Fibroblast of skin of scalp (primary cell): ENCODE measurements at places on chromosomes 11 and 22.

GRCh38 chr11:57458410-57459163, 1.7 kb upstream of the RTN4RL2 start:
- DNase-seq = peak; percentile 35

GRCh38 chr11:60389279-60389910, 6.9 kb upstream of the MS4A14 start:
- DNase-seq = no peak

GRCh38 chr11:70290361-70291065, 20.0 kb downstream of the PPFIA1 start:
- DNase-seq = no peak

DNA sequence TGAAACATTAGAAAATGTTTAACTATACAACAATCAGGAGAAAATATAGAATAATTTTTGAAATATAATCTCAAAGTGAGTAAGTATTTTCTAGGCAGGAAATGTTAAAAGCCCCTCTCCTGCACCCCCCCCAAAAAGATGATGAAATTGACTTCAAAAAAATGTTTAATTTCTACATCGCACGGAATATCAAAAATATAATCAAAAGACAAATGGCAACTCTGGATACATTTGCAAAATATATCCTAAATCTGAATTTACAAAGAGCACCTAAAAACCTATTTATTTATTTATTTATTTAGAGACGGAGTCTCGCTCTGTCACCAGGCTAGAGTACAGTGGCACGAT, 36.9 kb downstream of the OR4D9 start:
- no peak for DNase-seq

DNA sequence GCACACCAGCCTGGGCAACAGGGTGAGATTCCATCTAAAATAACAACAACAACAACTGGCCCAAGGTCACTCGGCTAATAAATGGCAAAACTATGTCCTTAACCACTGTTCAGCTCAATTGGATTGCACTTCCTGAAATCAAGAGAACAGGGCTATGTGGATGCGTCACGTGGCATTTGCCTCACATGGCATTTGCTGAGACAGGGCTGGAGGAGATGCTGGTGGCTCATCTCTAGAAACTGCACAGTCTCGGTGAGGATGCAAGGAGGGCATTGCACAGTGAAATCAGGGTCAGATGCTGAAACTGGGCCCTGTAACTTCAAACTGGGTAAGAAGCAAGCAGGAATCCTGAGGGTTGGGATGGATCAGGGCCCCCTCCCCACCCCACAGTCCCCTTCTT, 171.9 kb downstream of the BUD13 start:
- no peak for DNase-seq

DNA sequence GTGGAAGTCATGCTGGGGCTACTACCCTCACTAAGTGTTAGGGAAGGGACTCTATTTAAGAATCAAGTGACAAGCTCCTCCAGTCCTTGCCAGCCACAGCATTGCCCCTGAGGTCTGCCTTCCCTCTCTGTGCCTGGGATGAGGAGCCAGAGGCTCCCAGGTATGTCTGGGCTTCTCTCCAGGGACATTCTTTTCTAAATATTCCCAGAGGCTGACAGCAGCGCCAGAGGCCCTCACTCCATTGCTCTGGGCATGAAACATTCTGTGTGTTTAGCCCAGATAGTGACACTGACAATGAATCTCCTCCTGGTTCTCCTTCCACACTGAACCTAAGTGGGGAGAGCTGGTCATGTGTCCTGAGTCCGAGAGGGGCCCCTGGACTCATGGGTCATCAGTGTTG, 2.2 kb downstream of the OR51E1 start:
- DNase-seq = no peak

GRCh38 chr11:72520815-72521214, 86.5 kb upstream of the CLPB start:
- DNase-seq = no peak

- peak; percentile 44 for DNase-seq
Measured at GRCh38 chr22:30424534-30425326, 838 bp upstream of the MTFP1 start.

- DNase-seq = peak; percentile 86
Measured at GRCh38 chr11:518463-519202, 11.6 kb upstream of the RNH1 start.

- DNase-seq = no peak
Measured at GRCh38 chr11:78397398-78397797, 20.2 kb downstream of the GAB2 start.

- DNase-seq = peak; percentile 72
Measured at GRCh38 chr11:70244698-70245097, 25.8 kb upstream of the PPFIA1 start.

DNA sequence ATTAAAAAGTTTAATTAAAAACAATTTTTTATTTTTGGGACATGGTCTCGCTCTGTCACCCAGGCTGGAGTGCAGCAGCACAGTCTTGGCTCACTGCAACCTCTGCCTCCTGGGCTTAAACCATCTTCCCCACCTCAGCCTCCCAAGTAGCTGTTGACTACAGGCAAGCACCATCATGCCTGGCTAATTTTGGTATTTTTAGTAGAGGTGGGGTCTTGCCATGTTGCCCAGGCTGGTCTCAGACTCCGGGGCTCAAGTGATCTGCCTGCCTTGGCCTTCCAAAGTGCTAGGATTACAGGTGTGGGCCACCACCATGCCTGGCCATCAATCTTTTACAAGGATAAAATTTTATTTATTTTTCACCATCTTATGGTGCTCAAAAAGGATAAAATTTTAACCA, 43.3 kb upstream of the PHOX2A start:
- DNase-seq = no peak

GRCh38 chr11:64518928-64519327, 72.1 kb upstream of the SLC22A12 start:
- DNase-seq = no peak

DNA sequence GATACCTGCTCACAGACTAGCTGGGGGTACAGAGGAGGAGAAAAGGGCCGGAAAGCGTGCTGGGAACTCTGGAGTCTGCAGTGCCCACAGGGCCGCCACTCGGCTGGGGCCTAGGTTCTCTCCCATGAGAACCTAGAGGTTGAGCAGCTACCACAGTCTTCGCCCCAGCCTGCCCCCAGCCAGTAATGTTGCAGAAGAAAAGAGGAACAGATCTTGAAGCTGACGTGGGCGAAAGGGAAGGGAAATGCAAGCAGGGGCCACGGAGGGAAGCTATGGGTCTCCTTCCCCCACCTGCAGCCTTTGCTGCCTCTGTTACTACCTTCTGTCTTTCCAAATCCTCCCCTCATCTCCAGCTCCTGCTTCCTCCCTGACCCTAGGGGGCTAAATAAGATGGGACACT, 28.8 kb upstream of the P2RY2 start:
- no peak for DNase-seq

DNA sequence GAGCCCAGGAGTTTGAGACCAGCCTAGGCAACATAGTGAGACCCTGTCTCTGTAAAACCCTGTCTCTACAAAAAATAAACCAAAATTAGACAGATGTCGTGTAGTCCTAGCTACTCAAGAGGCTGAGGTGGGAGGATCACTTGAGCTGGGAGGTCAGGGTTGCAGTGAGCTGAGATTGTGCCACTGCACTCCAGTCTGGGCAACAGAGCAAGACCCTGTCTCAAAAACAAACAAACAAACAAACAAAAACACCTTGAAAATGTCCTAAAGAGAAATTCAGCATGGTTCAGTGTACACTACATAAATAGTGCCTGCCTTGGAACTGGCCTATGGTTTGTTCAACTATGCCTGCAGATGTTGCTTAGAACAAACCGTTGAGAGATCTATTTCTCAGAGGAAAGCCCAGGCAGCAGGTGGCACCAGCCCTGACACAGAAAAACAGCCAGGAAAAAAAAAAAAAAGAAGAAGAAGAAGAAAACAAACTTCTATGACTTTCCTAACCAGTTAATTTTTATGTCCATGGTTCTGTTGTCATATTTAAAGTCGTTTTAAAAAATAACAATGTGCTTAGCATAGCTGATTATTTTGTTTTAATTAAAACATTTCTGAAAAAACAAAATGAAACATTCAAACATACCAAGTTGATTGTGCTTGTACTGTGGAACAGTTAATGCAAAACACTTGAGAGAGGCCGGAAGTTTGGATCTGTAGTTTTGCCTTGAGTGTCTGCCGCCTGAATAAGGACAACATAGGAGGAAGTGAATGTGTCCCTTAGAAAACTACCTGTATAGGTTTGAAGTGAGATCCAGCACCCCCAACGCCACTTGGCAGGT, 5.4 kb downstream of the KREMEN1 start:
- no peak for DNase-seq

DNA sequence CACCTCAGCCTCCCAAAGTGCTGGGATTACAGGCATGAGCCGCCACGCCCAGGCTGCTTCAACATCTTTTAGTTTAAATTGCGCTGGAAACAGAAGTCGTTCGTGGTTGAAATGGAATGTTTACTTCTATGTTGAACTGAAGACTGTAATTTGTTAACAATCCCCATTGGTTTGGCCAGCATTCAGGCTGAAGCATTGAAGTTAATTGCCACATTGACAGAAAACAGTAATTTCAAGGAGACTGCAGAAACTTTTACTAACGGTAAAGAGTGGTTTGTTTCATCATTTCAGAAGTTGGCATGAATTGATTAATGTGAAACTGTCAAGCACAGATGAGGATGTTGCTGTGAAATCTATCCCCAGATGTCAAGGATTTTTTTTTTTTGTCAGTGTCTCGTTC, 14.2 kb downstream of the AP5B1 start:
- DNase-seq = peak; percentile 71

GRCh38 chr22:20469110-20469868, 26.3 kb downstream of the KLHL22 start:
- DNase-seq = no peak

DNA sequence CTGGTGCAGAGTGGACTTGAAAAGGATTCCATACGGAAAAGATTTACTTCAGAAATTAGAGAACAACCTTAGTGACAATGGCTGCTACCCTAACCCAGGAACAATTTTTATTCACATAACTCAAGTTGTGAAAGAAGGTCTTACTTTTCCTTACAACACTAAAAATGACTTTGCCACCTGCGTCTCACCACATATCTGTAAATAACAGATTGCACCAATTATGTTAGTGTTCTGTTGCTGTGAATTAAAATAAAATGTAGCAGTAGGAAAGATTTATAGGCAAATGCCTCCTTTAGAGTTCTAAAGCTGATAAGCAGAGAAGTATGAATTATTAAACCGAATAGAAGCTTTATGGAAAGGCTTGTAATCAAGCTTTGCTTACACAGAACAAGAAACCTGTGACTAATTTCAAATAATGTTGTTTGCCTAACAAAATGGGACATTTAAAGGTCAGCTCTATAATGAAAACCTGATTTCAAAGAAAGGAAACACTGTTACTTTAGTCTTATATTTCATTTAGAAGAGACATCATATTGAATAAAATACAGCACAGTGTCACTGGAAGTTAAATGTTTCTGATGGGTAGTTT, 2237.8 kb downstream of the LRRC4C start:
- DNase-seq = no peak

DNA sequence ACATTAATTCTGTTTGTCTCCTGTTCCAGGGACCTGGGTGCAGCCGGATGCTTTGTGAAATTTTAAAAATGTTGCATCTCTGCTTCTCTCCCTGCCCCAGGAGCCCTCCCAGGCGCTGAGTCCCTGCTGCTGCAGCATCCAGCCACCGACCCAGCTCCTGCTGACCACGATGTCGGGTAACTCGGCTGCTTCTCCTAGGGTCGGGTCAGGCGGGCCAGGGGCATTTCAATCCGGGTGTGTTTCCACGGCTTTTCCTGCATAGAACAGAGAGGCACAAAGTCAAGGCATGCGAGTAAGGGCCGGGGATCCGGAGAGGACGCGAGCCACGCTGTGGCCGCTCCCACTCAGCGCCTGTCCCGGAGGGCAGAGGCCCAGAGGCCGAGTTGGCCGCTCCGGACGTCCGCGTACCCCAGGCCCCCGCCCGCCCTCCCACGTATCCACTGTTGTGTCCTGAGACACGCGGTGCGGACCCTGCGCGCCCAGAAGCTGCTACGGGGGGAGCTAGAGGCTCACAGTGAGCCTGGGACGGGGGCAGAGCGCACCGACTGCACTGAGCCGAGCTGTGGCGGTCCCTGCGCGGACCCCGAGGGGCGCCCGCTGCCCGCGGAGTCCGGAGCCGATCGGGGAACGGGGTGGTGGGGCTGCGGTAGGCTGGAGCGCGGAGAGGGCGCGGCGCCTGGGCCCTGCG, at the start of gene POU2AF3:
Gene POU2AF3, plus strand, starts transcription at position 134 of the 688 bp plus-strand sequence. Its CDS starts 36 bp downstream, at position 170.
- no peak for DNase-seq

- DNase-seq = no peak
Measured at GRCh38 chr11:126423743-126424142, 68.3 kb downstream of the ST3GAL4 start.

DNA sequence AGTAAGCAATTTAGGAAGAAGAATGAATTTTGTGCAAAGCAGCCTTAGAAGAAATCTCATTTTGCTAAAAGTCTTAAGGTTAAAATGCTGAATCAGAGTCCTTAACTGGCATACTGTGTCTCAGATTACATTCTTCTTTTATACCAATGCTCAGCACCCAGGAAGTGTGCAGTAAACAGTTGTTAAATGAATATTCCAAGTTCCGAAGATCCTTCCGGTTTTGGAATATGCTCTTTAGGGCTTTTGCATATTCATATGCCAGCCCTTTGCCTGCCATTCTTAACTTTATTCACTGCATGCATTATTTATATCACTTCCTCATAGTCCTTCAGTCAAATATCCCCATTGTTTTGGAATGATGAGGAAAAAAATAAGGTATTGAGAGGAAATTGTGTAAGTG, 242.0 kb downstream of the DDX10 start:
- DNase-seq = no peak

DNA sequence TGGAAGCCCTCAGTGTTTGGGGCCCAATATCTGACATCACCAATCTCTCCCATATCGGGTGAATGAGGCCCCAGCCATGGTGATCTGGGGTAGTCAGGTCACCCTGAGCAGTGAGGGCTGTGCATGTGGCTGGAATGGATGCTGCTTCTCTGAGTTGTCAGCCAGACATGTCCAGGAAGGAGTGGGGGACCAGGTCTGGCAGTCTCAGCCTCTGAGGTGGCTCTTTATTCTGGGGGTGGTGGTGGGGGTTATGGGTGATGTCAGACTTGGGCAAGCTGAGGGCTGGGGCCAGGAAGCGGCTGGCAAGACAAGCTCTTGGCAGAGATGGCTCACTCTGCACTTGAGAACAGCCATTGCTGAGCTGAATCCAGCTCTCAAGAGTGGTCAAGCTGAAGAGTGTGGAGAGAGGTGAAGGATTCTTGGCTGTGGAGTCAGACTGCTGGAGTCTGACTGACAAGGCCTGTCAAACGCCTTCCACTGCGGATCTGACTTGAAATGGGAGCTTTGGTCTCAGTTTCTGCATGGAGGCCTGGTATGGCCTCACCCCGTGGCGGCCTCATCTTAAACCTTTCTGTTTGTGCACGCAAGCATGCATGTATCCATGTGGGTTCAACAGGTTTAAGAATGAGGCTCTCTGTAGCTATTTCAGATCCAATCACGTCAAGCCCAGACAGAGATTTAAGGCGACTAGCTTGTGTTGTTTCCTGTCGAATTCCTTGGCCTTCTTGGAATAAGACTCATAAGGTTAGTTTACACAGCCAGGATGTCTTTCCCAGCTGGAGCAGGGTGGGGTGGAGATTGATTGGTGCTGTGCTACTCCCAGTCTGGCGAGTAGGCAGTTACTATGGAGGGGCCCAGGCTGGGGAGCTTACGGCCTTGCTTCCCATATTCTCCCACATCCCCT, 83.9 kb upstream of the TIMP3 start:
- DNase-seq = no peak
